ENCODE measurements at places on chromosomes 16 and 17.

DNA sequence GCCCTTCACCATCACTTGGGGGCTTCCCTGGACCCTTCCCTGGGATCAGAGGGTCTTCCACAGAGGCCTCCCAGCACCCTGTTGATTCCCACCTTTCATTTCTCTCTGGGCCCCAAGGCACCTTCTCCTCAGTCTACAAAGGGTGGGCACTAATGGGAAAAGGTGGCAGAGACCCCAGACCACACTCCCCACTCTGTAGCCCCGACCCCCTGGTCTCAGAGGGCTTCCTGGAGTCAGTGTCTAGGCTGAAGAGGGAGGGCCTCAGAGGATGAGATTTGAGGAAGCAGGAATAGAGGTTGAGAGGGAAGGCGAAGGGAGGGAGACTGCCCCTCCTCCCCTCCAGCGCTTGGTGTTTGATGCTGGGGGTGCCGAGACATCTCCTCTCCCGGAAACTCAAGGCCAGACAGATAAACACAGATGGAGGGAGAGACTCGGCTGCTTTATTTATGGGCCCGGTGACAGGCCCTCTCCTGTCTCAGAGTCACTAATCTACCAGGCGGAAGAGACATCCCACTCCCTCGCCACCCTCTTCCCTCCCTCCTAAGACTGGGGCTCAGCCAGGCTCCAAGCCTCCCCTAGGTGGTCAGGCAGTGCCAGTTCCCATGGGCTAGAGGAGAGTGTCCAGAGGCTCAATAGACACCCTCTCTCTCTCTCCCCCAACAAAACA is 18.5 kb upstream of the SP2 start:
- no peak for DNase-seq

- DNase-seq, result no peak
Observed at GRCh38 chr16:24075931-24076716, 180.0 kb upstream of the CACNG3 start.

DNA sequence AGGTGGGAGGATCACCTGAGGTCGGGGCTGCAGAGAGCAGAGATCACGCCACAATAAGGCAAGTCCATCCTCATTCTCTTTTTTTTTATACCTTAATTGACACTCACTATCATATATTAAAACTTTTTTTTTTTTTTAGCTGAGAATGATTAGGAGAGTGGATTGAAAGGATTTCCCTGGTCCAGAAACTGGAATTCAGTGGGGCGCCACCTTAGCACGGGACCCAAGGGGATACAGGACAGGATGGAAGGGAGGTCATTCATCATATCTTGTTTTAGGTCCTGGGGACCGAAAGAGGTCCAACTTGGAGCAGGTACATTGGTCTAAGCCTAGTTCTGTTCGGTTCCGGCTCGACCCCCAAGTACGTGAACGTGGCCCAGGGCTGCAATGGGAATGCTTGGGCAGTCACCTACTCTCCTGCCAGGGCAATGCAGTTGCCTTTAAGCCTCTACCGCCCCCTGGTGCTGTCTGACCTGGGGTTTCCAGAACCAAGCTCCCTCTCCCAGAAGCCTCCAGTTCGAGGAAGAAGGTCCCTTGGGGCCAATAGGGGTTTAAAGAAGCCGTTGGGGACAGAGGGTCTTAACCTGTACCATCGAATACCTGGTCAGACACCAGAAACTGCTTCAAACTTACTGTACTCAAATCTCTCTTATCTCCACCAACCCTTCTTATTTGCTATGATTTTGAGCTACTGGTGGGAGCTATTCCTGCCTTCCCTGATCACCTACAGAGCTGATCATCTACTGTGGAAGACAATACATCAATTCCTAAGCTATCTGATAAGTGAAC is 19.9 kb upstream of the GPATCH8 start:
- no peak for DNase-seq

GRCh38 chr17:79360196-79360595 is 250.7 kb downstream of the RBFOX3 start:
- no peak for DNase-seq

- no peak for DNase-seq
Observed at GRCh38 chr17:48752399-48753288, 24.1 kb upstream of the HOXB13 start.

DNA sequence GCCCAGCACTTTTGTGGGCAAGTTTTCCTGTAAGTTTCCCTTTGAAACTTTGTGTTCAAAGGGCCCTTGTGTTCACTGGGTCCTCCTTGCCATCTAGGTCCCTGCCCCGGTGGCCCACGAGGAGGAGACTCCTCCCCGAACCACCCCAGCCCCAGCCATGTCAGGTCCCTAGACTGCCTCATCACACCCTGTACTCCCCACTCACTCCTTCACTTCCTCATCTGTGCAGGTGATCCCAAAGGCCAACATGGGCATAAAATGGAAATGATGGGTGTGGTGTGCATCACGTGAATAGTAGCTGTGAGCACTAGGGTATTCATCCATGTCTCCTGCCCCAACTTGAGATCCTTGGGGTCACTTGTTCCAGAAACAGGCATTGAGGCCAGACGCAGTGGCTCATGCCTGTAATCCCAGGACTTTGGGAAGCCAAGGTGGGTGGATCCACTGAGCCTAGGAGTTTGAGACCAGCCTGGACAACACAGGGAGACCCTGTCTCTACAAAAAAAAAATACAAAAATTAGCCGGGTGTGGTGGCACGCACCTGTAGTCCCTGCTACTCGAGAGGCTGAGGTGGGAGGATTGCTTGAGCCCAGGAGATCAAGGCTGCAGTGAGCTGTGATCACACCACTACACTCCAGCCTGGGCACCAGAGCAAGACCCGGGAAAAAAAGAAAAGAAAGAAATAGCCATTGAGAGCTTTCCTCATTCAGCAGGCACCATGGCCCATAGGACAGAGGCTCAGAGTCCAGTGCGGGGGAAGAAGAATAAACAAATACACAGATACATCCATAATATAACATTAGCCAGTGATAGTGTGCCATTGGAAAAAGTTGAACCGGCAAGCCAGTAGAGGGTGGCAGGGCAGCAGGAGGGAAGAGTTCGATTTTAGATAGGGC is 74.5 kb downstream of the KATNIP start:
- no peak for DNase-seq

GRCh38 chr16:85878875-85879274 is 20.1 kb upstream of the IRF8 start:
- DNase-seq, result no peak

DNA sequence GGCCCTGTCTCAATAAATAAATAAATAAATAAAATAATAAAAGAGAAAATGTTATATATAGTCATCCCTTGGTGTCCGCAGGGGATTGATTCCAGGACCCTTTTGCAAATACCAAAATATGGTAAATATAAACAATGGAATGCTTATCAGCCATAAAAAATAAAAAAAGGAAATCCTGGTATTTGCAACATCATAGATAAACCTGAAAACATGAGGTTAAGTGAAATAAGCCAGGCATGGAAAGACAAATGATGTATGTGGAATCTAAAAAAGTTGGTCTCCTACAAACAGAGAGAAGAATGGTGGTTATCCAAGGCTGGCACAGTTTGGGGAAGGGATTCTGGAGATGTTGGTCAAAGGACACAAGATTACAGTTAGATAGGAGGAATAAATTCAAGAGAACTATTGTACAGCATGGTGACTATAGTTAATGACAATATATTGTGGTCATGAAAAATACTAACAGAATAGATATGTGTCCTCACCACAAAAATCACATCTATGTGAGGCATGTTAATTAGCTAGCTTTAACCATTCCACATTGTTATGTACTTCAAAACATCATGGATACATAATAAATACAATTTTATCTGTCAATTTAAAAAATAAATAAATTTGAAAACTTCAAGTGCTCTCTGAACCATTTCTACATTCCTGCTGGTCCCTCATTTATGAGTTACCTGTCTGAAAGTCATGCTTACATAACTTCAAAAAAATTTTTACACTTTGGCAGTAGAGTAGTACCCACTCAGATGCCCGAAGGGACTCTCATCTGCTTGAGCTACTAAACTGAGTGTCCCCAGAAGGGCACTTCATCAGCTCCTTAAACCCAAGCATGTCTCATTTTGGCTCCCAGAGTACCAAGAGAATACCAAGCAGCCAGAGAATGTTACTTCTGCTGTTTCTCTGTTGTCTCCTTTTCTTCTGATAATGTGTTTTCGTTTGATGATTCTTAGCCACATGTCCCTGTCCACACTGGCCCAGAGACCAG is 26.6 kb downstream of the N4BP1 start:
- DNase-seq, result no peak

GRCh38 chr17:78823282-78824046 is 17.1 kb downstream of the USP36 start:
- no peak for DNase-seq

- no peak for DNase-seq
Observed at GRCh38 chr17:57356719-57357391, 100.5 kb downstream of the MSI2 start.

DNA sequence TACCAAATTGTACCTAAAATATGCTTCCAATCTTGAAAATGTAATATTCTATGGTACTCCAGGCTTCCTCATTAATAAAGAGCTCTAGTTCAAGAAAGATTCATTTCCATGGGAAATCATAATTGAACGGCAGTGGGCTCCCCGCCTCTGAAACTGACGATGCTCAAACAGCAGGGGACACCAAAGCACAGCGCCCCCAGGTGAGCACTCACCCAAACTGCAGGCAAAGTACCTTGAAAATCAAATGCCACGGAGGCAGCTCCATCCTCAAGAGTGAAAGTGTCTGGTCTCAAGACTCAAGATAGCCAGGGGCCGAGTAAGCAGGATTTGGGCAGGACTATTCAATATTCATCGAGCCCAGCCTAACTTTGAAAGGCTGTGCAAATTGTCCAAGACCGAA is 217.4 kb upstream of the TNRC6C start:
- DNase-seq, result no peak

DNA sequence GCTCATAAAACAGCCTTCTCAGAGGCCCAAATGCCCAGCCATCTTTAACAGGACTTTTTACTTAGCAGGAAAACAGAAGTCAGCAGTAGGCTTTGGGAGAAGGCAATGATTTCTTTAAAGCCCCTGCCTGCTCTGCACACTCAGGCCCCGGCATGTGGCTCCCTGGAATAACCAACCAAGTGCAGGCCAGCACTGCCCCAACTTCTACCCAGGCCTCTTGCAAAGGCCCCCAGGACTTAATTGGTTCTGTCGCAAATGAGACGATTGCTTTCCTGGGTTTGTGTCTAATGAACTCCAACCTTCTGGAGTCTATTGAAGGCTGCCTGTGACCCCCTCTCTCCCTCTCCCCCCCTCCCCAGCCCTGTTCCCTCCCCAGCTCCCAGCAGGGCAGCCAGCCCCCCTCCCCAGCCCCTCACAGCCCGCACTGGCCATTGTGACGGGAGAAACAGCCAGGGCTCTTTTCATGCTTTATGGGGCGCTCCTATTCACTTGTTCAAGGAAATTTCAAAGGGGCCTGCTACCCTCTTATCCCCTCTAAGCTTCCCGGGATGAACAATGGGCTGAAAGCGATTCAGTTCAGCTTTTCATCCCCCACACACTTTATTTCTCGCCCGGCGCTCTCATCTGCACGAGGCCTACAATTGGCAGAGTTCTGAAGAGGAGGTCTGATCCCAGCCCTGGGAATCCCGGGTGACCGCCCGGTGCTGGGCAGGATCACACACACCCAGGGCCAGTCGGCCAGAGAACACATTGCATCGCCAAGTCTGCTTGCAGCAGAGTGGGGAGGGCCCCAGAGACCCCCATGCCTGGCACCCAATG is 15.5 kb downstream of the AXIN2 start:
- no peak for DNase-seq

- DNase-seq, result no peak
Observed at GRCh38 chr16:801584-802363, 1.2 kb upstream of the GNG13 start.

DNA sequence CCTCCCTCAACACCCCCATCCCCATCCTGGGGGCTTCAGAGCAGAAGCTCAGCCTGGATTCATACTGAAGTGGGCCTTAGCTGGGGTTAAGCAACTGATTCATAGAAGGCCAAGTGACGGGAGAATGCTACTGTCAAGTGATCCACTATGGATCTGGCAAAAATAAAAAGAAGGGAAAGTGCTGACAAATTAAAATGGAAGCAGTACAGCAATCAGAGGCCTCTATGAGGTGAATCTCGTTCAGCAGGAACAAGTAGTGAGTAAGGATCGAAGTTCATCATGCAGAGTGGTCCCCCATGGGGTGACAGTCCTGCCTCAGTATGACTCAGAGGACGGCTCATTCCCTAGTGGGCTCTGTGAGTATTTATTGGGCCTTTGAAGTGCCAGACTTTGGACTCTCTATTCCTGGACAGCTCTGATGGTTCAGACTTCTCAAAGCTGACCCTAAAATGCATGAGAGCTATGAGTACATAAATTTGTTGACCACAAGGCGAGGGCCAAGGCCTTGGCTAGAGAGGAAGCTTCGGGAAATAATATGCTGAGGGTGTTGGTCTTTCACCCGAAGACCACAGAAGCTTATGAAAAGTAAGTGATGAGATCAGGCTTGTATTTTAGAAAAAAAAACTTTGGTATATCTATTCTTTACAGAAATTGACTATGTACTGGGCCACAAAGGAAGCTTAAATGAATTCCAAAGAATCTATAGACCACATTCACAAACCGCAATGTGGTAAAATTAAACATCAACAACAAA is 5.3 kb upstream of the NSMCE1 start:
- DNase-seq, result no peak

GRCh38 chr16:89193576-89194293 is 6.6 kb downstream of the SLC22A31 start:
- DNase-seq, result no peak

DNA sequence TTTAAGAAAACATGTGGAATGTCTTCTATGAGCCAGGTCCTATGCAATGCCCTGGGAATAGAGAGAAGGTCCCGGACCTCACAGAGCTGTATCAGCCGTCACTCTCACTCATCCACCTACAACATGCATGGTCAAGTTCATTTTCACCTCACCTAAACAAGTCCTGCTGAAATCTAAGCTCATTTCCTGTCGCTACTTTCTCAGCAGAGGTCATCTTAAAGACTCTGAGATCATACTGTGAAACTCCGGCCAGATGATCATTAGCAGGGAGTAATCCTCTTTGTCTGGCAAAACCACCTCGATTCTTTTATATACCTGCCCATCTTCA is 66.2 kb upstream of the LYRM9 start:
- DNase-seq, result no peak

- DNase-seq, result no peak
Observed at GRCh38 chr17:63832455-63832854, 5.0 kb upstream of the FTSJ3 start.

DNA sequence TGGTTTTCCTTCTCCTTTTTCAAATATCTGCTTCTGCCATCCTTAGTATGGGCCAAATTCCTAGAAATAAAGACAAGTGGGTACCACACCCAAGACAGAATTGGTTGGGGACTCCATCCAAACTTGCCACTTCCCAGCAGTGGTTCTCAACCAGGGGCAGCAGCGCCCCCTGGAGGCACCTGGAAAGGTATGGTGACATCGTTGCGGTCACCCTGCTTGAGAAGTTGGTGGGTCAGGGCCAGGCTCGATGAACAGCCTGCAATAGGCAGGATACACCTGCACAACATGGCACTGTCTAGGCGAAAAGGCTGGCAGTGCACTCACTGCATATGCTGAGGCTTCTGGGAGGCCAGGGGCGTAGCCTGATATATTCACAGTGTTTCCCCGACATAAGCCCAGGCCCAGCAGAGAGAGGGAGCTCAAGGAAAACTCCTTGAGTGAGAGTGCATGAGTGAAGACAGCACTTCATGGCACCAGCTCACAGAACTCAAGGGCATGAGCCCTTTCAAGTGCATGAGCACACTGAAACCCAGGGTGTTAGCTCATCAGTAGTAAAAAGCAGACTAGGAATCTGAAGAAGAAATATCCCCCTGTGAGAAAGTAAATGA is 57.7 kb downstream of the CMC2 start:
- peak; percentile 3 for DNase-seq

GRCh38 chr16:60907645-60908044 is 1128.6 kb downstream of the CDH8 start:
- peak; percentile 2 for DNase-seq

- no peak for DNase-seq
Observed at GRCh38 chr17:17108451-17109049, 66.3 kb downstream of the MPRIP start.

All from COLO829 (cell line).